ENCODE measurements at places on chromosomes 6 and 20.

DNA sequence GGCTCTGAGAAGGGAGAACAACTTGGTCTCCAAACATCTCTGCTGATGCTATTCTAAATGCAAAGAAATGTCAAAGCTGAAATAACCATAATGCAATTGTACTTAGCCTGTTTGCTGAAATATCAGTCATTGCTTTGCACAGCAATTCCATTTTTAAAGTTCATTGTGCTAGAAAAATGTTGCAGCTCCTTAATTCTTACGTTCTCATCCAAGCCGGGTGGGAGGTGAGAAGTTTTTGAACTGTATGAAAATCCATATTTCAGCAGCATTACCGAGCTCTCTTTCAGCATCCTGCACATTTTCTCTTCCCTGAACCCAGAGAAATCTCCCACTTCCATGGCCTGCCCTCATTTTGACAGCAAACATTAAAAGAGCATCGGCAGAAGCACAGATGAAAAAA lies 630.0 kb downstream of the PTPRT start:
- no peaks in the 10 kb centered on the region for H3K36me3 ChIP-seq
- no peak overlapping the region for H3K27ac ChIP-seq
- DNase-seq, result no peak

GRCh38 chr6:51265426-51265825 lies 446.8 kb downstream of the TFAP2B start:
- no peak overlapping the region for H3K4me3 ChIP-seq
- H3K36me3 ChIP-seq, result no peaks in the 10 kb centered on the region
- H3K27me3 ChIP-seq, result no peaks in the 10 kb centered on the region
- no peak overlapping the region for H3K27ac ChIP-seq
- DNase-seq, result no peak

DNA sequence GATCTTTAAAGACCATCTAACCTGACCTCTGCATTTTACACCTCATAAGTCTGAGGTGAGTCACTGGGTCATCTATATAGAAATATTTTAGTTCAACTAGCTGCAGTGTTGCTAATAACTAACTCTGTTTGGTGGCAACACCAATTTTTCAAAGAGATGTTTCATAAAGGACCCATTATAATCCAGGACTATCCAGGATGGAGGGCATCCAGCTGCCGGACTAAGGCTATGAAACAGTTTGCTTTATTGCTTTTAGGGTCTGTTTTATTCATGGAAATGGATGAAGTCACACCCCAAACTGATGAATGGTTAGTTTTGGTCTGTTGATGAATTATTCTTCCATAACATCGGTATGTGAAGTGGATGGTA lies 204.2 kb upstream of the GMDS start:
- no peak overlapping the region for H3K4me3 ChIP-seq
- H3K4me1 ChIP-seq, result no peaks in the 10 kb centered on the region
- no peaks in the 10 kb centered on the region for H3K36me3 ChIP-seq
- H3K27me3 ChIP-seq, result no peaks in the 10 kb centered on the region

DNA sequence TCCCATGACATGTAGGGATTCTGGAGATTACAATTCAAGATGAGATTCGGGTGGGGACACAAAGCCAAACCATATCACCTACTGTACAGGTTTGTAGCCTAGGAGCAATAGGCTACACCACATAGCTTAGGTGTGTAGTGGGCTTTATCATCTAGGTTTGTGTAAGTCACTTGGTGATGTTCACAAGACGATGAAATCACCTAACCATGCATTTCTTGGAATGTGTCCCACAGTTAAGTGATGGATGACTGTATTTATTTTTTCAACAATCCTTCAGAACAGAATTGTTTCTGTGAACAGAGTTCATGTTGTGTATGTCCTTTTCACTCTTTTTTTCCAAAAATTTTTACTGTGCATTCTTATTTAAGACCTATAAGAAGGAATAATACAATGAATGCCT lies 76.1 kb downstream of the DTD1 start:
- H3K27ac ChIP-seq, result no peak overlapping the region
- no peaks in the 10 kb centered on the region for H3K36me3 ChIP-seq
- H3K4me3 ChIP-seq, result no peak overlapping the region

GRCh38 chr6:7568021-7568420 lies 22.0 kb upstream of the SNRNP48 start:
- H3K27me3 ChIP-seq, result no peaks in the 10 kb centered on the region
- peaks cover 32% of the 10 kb centered on the region for H3K36me3 ChIP-seq
- DNase-seq, result no peak
- no peak overlapping the region for H3K27ac ChIP-seq
- no peak overlapping the region for H3K4me3 ChIP-seq

DNA sequence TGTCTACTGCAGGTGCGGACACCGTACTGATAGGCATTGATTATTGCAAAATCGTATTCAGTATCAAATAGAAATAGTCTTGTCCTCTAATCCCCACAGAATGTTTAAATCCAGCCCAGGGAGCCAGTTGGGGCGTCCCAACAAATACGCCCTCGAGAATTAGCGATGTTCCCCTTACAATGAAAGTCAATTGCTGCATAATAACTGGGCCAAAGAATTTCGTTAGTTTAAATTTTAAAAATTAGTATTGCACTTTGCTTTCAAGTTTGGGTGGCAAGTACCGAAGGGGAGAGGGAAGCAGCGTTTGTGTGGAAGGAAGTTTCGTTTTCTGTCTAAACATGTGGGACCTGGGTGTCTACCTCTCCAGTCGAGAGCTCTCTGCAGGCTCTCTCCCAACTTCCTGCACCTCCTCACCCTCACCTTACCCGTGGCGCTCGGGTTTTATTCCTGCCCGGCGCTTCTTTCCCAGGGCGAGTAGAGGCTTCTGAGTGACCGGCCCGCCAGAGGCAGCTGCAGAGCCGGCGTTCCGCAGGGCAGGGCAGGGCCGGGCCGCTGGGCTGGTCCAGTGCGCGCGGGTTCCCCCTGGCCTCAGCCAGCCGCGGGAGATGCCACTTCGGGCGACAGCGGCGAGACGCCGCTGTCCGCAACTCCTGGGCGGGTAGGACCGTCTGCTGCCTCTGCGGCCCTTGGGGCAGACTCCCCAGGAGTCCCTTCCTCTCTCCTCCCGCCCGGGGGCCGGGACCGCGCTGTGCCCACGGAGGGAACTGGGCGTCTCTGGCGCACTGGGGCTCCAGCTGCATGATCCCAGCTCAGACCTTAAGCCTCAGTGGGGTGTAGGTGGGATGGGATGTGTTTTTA lies 862 bp upstream of the TFAP2C start:
- peaks cover 38% of the 10 kb centered on the region for H3K27me3 ChIP-seq
- peak overlapping the region; percentile 78 for H3K4me3 ChIP-seq
- no peaks in the 10 kb centered on the region for H3K36me3 ChIP-seq
- H3K27ac ChIP-seq, result no peak overlapping the region
- no peak for DNase-seq

DNA sequence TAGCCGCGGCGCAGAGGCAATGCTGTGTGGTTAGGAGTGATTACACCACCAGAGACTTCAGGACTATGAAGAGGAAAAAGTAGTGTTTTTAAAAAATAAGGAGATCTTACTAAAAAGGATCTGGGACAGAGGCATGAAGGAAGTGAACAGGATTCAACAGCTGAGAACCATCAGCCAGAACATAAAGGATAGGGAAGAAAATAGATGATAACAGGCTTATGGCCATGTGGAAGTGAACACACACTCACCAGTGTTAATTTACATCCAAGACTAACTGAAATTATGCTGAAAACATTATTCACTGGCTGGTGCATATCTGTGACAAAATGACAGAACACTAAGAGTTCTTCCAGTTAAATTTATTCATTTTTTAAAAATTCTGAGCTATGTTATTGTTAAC lies 47.5 kb upstream of the BCLAF1 start:
- H3K27me3 ChIP-seq, result no peaks in the 10 kb centered on the region
- no peaks in the 10 kb centered on the region for H3K36me3 ChIP-seq
- H3K4me1 ChIP-seq, result no peaks in the 10 kb centered on the region
